ENCODE measurements at places on chromosomes 4 and X. TPM values are rescaled to one million over a fixed set of nuclear protein-coding genes. Genes with fewer than 3 reads are reported as not detected.

GRCh38 chr4:75490155-75490554 lies 24.0 kb downstream of the RCHY1 start:
- H3K4me3 ChIP-seq, result no peak overlapping the region
- no peak for DNase-seq
- H3K27me3 ChIP-seq, result no peaks in the 10 kb centered on the region
- peaks cover 21% of the 10 kb centered on the region for H3K36me3 ChIP-seq

- peaks cover 12% of the 10 kb centered on the region for H3K4me1 ChIP-seq
- no peaks in the 10 kb centered on the region for H3K36me3 ChIP-seq
- no peak overlapping the region for H3K4me3 ChIP-seq
- H3K27ac ChIP-seq, result no peak overlapping the region
- DNase-seq, result no peak
These were observed 112.0 kb downstream of the SHROOM3 start for GRCh38 chr4:76546759-76547742.

- H3K4me3 ChIP-seq, result no peak overlapping the region
- DNase-seq, result no peak
- H3K4me1 ChIP-seq, result peaks cover 9% of the 10 kb centered on the region
- H3K27ac ChIP-seq, result no peak overlapping the region
- no peaks in the 10 kb centered on the region for H3K36me3 ChIP-seq
- H3K27me3 ChIP-seq, result peaks cover 1% of the 10 kb centered on the region
These were observed 19.7 kb upstream of the RNF212 start for GRCh38 chr4:1133033-1133432.

GRCh38 chr4:68948044-68948743 lies 3.4 kb downstream of the UGT2A3 start:
- H3K36me3 ChIP-seq, result no peaks in the 10 kb centered on the region
- DNase-seq, result no peak
- no peak overlapping the region for H3K27ac ChIP-seq
- no peaks in the 10 kb centered on the region for H3K27me3 ChIP-seq
- H3K4me1 ChIP-seq, result no peaks in the 10 kb centered on the region

DNA sequence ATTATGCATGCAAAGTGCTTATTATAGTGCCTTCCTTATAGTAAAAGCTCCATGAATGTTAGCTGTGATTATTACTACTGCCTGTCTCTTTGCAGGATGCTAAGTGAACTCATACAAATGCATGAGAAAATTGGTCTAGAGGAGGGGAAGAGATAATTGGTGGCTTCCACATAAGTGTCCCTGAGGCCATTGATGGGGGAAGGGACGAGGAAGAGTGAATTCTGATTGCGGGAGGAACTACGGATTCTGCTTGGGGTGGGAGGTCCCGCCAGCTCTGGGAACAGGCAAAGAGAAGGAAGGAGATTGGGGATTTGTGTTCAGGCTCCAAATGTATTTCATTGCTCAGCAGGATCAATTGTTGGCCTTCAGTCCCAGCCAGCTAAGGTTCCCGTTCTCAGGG lies 11.6 kb upstream of the ARHGAP36 start:
- no peak for DNase-seq
- H3K4me3 ChIP-seq, result no peak overlapping the region
- H3K27me3 ChIP-seq, result peaks cover 6% of the 10 kb centered on the region
- no peaks in the 10 kb centered on the region for H3K36me3 ChIP-seq
- no peaks in the 10 kb centered on the region for H3K4me1 ChIP-seq
- H3K27ac ChIP-seq, result no peak overlapping the region

DNA sequence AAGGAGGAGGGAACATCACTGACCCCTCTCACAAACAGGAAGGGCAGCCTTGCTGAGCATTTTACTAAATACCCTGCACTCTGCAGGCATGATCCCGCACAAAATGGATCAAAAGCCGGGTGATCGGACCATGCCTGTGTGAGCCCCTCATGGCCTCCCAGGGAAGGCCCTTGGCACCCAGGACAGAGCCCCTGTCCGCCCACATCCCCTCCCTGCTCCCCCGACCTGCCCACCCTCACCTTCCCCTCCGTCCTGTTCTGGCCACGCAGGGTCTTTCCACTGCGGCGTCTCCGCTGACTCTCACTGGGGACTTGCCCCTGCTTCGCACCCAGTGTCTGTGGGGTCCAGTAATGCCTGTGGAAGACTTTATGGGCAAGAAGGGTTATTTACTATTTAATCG lies 105.0 kb downstream of the HMX1 start:
- no peaks in the 10 kb centered on the region for H3K27me3 ChIP-seq
- DNase-seq, result no peak
- no peak overlapping the region for H3K27ac ChIP-seq
- H3K4me1 ChIP-seq, result no peaks in the 10 kb centered on the region
- H3K36me3 ChIP-seq, result no peaks in the 10 kb centered on the region

- peaks cover 12% of the 10 kb centered on the region for H3K27me3 ChIP-seq
- no peak overlapping the region for H3K27ac ChIP-seq
- H3K4me1 ChIP-seq, result no peaks in the 10 kb centered on the region
- no peaks in the 10 kb centered on the region for H3K36me3 ChIP-seq
- no peak overlapping the region for H3K4me3 ChIP-seq
These were observed 17.0 kb upstream of the PROM1 start for GRCh38 chr4:16100833-16101232.

GRCh38 chr4:48914311-48914710 lies 7.7 kb upstream of the OCIAD2 start:
- H3K36me3 ChIP-seq, result no peaks in the 10 kb centered on the region
- no peak overlapping the region for H3K27ac ChIP-seq
- H3K4me1 ChIP-seq, result peaks cover 12% of the 10 kb centered on the region
- no peak for DNase-seq
- no peaks in the 10 kb centered on the region for H3K27me3 ChIP-seq
- H3K4me3 ChIP-seq, result no peak overlapping the region

DNA sequence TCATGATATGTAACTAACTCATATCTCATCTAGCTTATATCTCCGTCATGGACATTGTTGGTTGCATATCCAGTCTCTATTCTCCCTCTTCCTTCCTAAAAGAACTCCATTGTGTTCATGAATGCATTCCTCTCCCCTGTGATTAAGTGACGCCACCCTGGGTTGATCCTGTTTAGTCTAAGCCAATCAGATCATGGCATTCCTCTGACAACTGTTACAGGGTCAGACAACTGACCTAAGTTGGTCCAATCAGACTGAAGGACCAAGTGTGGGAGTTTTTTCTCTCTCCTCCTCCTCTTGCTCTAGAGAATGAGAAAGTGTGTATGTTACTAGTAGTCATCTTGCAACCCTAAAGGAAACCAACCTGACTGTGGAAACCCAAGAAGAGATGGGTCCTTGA lies 3.6 kb downstream of the APOO start:
- no peaks in the 10 kb centered on the region for H3K27me3 ChIP-seq
- H3K4me3 ChIP-seq, result no peak overlapping the region
- H3K36me3 ChIP-seq, result no peaks in the 10 kb centered on the region
- no peak overlapping the region for H3K27ac ChIP-seq
- H3K4me1 ChIP-seq, result peaks cover 18% of the 10 kb centered on the region
- no peak for DNase-seq

- H3K27ac ChIP-seq, result peak overlapping the region; percentile 100
- peaks cover 22% of the 10 kb centered on the region for H3K4me1 ChIP-seq
- peaks cover 8% of the 10 kb centered on the region for H3K36me3 ChIP-seq
- DNase-seq, result peak; percentile 83
These were observed 1.5 kb downstream of the JADE1 start for GRCh38 chr4:128810871-128811570.

DNA sequence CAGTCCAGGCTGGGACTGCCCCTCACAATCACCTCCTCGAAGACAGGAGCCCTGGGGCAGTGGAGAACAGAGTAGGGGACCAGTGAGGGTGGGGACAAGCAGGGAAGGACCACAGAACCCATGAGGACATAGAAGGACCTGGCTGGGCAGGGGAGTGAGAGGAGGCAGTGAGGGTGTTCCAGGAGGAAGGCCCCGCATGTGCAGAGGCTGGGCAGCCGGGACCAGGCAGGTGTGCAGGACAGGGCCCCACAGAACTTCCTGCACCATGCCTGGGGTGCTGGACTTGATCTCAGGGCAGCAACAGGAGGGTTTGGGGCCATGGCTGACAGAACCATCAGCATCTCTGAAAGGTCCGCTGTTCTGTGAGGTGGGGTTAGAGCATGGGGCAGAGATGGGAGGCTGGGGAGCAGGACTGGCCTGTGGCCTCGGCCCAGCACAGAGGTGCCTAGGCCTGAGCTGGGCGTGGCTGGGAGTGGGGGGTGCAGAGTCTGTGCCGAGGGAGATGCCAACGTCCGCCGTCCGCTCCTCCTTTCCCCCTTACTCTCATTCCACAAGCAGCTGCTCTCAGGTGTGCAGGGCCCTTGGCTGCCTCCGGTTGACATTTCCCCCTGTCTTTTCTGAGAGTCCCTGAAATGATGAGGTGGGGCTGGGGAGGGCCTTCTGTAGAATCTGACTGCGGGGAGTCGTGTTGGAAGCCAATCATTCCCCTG lies 40.8 kb downstream of the EVC start:
- no peaks in the 10 kb centered on the region for H3K27me3 ChIP-seq
- no peak overlapping the region for H3K4me3 ChIP-seq
- DNase-seq, result no peak
- no peaks in the 10 kb centered on the region for H3K36me3 ChIP-seq

DNA sequence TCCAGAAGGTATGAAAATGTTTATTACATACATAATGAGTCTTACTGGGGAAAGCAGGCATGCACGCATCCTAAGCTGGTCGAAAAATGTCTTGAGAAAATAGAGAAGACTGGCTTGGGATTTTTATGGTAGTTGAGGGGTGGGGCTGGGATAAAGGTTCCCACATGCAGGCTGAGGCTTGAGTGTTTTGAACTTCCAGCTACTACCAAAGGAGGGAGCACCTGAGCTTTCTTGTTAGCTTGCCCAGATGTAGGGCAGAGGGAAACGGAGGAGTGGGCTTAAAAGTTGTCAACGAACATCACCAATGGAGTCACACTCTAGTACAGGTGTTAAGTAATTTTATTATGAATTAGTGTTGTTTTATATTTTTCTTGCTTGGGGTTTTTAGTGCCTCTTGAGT lies 39.6 kb upstream of the SRPX start:
- H3K27ac ChIP-seq, result no peak overlapping the region
- no peaks in the 10 kb centered on the region for H3K4me1 ChIP-seq
- H3K27me3 ChIP-seq, result no peaks in the 10 kb centered on the region
- no peak for DNase-seq

GRCh38 chrX:12874581-12874980 lies 7.7 kb downstream of the TLR7 start:
- no peak overlapping the region for H3K27ac ChIP-seq
- no peaks in the 10 kb centered on the region for H3K27me3 ChIP-seq
- no peaks in the 10 kb centered on the region for H3K36me3 ChIP-seq
- no peak overlapping the region for H3K4me3 ChIP-seq
- DNase-seq, result no peak

DNA sequence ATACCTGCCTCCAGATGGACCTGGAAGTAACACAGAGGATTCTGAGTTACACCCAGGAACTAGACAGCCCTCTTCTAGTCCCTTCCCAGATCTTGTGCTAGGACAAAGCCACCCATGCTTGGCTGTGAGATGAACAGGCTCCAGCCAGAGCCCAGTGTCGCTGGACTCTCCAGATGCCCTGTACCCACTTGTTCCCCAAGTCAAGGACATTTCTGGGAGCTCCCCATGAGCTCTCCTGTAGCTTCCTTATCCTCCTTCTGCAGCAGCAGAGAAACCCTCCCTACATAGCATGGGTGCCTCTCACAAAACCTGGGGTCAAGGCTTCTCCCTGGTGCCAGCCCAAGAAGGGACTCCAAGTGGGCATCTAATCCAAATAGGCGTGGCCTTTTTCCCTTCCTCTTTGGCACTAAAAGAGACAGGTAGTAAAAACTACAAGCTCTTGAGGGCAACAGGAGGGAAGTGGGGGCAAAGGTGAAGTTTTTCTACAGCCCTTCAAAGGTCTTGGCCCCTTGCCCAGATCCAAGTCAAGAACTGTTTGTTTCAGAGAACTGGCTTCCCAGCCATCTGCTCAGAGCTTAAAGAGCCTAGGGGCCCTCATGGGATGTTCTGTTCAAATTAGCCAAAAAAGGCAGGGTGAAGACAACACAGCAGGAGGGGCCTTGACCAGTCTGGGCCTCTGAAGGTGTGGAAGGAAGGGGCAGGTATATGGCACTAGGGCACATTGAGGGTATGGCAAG lies 8.5 kb upstream of the ERCC6L start:
- H3K27me3 ChIP-seq, result peaks cover 2% of the 10 kb centered on the region
- no peak for DNase-seq
- no peak overlapping the region for H3K4me3 ChIP-seq

Gene CLTRN
- total RNA-seq, result 0.58 TPM

- H3K4me1 ChIP-seq, result peaks cover 10% of the 10 kb centered on the region
- no peak overlapping the region for H3K4me3 ChIP-seq
- H3K27me3 ChIP-seq, result no peaks in the 10 kb centered on the region
- DNase-seq, result no peak
- no peaks in the 10 kb centered on the region for H3K36me3 ChIP-seq
These were observed 82.7 kb downstream of the RAPGEF2 start for GRCh38 chr4:159185591-159186023.

DNA sequence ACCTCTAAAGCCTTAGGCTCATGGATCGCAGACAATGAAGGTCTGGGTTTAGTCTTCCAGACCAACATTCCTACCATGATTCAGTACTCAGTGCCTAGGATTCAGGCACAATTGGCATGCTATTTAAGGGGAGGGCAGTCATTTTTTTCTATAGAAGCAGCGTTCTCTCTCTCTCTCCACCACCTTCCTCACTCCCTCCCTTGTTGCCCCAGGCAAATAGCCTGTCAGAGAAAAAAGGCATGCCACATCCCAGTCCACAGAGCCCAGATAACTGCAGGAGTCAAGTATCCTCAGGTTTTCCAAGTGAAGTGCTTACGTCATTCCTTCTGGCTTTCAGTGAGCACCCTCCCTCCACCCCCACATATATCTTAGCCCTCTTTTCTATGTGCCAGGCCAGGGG lies 533.0 kb downstream of the BCOR start:
- DNase-seq, result no peak
- no peaks in the 10 kb centered on the region for H3K27me3 ChIP-seq
- H3K4me1 ChIP-seq, result no peaks in the 10 kb centered on the region
- no peak overlapping the region for H3K4me3 ChIP-seq
- no peak overlapping the region for H3K27ac ChIP-seq
- H3K36me3 ChIP-seq, result no peaks in the 10 kb centered on the region

Gene NRK
- total RNA-seq, result not detected

Gene FAAH2
- total RNA-seq, result 1.7 TPM

GRCh38 chr4:102551958-102552565 lies 50.9 kb downstream of the NFKB1 start:
- peaks cover 51% of the 10 kb centered on the region for H3K4me1 ChIP-seq
- H3K27ac ChIP-seq, result peak overlapping the region; percentile 79
- peak overlapping the region; percentile 2 for H3K4me3 ChIP-seq
- DNase-seq, result no peak
- no peaks in the 10 kb centered on the region for H3K27me3 ChIP-seq

Gene CENPVL1
- total RNA-seq, result not detected

Gene CENPVL3
- 0.25 TPM for total RNA-seq

GRCh38 chr4:159384017-159384416 lies 281.1 kb downstream of the RAPGEF2 start:
- no peaks in the 10 kb centered on the region for H3K36me3 ChIP-seq
- peaks cover 14% of the 10 kb centered on the region for H3K27me3 ChIP-seq
- no peak overlapping the region for H3K4me3 ChIP-seq
- H3K4me1 ChIP-seq, result no peaks in the 10 kb centered on the region

Gene SPIN2B
- 5.2 TPM for total RNA-seq

Gene PNMA3
- total RNA-seq, result 1.1 TPM
